ENCODE measurements at places on chromosomes 11 and 22. TPM values are rescaled to one million over a fixed set of nuclear protein-coding genes. Genes with fewer than 3 reads are reported as not detected.

MMP10 gene
- not detected for total RNA-seq

LINC01488 gene
- total RNA-seq, result not detected

GALNT18 gene
- total RNA-seq, result 14.7 TPM

MS4A6A gene
- total RNA-seq, result 68.9 TPM

DAGLA gene
- 3.3 TPM for total RNA-seq

TRIM5 gene
- 17.1 TPM for total RNA-seq

CCDC157 gene
- total RNA-seq, result 2.6 TPM

CDKN1C gene
- total RNA-seq, result 88.8 TPM

SYT12 gene
- total RNA-seq, result 10.2 TPM

SCGB1C1 gene
- not detected for total RNA-seq

VWCE gene
- total RNA-seq, result 0.88 TPM

KRTAP5-5 gene
- not detected for total RNA-seq

CTSC gene
- total RNA-seq, result 103 TPM

MS4A4A gene
- 9.8 TPM for total RNA-seq

HPS5 gene
- 166 TPM for total RNA-seq

BARX2 gene
- 8.2 TPM for total RNA-seq

NRXN2 gene
- total RNA-seq, result 4.3 TPM

FUT4 gene
- 3.9 TPM for total RNA-seq

BTBD18 gene
- not detected for total RNA-seq

P2RY2 gene
- total RNA-seq, result 5.2 TPM

BIRC3 gene
- total RNA-seq, result 2.6 TPM

HBG1 gene
- total RNA-seq, result not detected

MS4A6E gene
- total RNA-seq, result 2.1 TPM

FIBIN gene
- total RNA-seq, result 71.4 TPM

CST6 gene
- total RNA-seq, result 0.98 TPM

CD6 gene
- total RNA-seq, result 1.9 TPM

SGSM1 gene
- 1.9 TPM for total RNA-seq

PAMR1 gene
- total RNA-seq, result 36.4 TPM

ROM1 gene
- 8.5 TPM for total RNA-seq

AGBL2 gene
- total RNA-seq, result 2.3 TPM

MAPK8IP1 gene
- total RNA-seq, result 7.2 TPM

MAJIN gene
- not detected for total RNA-seq

OR6A2 gene
- 1.2 TPM for total RNA-seq

SCGB1A1 gene
- not detected for total RNA-seq

Measured in breast epithelium (tissue), 4 donors.